ENCODE measurements at places on chromosomes 12 and 14.

DNA sequence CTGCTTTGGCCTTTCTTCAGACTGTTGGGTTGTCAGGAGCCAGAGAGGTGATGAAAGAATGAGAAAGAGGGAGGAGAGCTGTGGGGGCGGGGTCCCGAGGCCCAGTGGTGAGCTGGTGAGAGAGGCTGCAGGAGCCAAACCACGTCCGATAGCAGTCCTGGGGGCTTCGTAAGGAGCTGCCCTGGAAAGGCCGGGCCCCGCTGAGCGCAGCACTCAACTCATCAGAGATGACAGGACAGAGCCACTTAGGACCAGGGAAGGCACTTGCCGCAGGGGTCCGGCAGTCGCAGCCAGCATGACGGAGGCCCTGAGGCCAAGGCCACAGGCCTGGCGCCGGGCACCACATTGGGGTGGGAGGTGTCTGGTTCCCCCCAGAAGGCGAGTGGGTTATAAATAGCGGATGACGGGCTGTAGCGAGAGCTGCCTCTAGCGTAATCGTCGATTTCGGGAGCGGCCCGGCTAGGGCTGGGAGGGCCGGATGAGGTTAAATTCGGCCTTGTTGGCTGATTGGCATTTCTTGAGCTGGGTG lies 179.0 kb downstream of the TSPAN9 start:
- no peak for DNase-seq

GRCh38 chr12:79296871-79297270 lies 393.9 kb downstream of the PAWR start:
- DNase-seq = no peak

GRCh38 chr12:111084158-111084557 lies 163.8 kb upstream of the MYL2 start:
- DNase-seq = no peak

DNA sequence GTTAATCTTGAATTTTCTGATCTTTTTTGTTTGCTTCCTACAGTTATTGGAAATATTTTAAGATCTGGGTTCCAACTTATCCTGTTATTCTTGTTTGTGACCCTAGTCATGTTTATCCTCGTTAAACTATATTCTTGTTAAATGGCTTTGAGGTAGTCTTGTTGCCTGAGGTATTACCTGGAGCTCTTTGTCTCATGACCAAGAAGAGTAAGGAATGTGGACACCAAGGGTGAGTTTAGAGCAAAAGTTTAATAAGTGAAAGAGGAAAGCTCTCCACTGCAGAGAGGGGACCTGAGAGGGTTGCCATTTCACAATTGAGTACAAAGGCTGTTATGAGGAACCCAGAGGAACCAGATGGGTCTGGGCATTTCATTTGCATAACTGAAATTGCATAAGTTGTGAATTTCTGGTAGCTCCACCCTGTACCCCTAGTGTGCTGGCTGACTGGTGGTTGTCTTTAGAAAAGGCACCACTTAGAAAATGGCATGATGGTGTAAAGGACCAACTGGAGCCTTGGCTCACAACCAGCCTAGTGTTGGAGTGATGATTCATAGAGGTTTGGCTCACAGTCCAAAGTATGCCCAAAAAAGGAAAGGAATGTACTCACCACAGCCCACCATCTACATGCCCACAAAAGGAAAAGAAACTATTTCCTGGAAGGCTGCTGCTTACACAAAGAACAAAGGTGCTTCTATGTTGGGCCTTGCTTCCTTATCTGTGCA lies 36.7 kb upstream of the RESF1 start:
- DNase-seq = no peak

- no peak for DNase-seq
Measured at GRCh38 chr14:24463017-24463883, 20.7 kb upstream of the SDR39U1 start.

DNA sequence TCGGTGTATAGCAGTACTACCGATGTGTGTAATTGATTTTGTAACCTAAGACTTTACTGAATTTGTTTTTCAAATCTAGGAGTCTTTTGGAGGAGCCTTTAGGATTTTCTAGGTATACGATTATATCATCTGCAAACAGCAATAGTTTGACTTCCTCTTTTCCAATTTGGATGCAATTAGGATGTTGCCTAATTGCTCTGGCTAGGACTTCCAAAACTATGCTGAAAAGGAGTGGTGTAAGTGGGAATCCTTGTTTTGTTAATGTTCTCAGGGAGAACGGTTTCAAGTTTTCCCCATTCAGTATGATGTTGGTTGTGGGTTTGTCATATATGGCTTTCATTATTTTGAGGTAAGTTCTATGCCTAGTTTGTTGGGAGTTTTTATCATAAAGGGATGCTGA lies 171.6 kb upstream of the PDE3A start:
- no peak for DNase-seq

- no peak for DNase-seq
Measured at GRCh38 chr12:70080566-70080965, 162.7 kb upstream of the CNOT2 start.

GRCh38 chr12:15854916-15855315 lies 27.3 kb upstream of the STRAP start:
- no peak for DNase-seq

DNA sequence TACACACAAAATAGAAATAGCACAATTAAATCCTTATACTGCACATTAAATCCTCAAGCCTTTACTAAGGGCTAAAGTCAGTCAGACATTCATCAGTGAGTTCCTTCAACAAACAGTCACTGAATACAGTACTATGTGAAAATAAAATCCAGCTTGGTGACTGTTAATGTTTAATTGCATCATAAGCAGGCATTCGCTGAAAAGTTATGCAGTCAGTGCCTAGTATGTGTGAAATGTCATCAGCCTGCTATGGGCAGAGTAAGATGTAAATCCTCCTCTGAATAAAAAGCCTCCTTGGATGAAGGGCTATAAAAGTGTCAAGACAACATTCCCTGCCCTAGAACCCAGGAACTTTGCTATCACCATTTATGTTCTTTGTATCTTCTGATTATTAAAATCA lies 116.4 kb downstream of the PRICKLE1 start:
- no peak for DNase-seq

DNA sequence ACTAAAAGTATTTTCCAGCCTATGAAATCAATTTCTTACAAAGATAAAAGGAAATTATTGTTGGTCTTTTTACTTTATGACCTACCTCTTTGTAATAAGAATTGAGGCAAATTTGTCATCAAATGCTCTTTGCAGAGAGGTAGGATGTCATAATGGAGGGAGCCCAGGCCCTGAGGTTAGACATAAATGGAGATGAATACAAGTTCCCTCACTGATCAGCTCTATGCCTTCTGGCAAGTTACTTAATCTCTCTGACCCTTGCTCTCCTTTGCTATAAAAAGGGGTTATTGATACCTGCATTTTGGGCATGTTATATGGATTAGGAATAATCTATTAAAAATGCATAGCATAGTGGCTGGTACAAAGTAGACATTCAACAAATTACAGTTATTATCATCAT lies 146.9 kb upstream of the KRR1 start:
- no peak for DNase-seq

DNA sequence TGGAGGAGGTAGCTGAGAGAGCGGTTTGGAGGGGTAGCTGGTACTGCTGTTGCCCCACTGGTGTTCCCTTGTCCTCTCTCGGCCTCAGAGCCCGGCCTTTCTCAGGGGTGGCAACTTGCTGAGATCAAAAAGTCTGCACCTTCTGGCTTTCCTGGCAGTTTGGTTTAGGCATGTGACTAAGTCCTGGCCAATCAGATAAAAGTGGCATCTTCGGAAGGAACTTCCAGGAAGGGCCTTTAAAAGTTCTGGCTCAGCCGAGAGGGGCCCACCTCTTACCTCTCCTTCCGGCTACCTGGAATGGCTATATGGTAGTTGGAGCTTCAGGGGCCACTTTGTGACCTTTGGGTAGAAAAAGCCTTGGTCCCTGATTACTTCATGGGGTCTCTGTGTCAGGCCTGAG lies 152.6 kb downstream of the GLT1D1 start:
- no peak for DNase-seq

DNA sequence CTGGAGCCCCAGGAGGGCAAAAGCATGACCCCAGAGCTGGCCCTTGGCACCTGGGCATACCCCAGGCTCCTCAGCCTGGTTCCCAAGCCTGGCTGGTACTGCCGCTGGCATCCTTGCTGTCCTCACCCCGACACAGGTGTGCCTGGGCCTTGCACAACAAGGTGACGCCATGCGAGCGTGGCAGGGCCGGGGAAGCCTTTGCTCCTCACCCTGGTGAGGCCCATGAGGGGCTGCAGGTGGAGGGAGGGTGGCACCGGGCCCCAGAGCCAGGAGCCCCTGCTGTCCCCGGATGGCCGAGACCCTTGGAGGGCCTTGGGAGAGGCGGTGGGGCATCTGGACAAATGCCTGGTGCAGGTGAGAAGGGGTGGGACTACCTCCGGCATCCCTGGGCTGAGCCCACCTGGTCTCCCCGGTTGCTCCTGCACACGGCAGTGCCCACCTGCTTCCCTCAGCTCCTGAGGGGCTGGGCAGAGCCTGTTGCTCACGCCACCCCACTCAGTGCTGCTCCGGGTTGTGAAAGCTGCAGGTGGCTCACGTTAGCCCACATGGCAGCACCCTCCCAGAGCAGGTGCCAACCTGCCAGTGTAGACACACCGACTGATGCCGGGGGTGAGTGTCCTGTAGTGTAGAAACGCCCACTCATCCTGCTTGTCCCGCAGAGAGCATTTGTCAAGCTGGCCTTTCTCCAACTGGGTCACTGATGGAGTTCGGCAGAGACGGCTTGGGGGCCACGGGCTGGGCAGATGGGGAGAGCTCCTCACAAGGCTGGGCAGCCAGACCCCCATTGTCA lies 24.6 kb upstream of the KIF26A start:
- no peak for DNase-seq

- no peak for DNase-seq
Measured at GRCh38 chr14:36510078-36510799, 9.8 kb downstream of the NKX2-1 start.

- DNase-seq = no peak
Measured at GRCh38 chr12:25034676-25035075, 85.8 kb upstream of the BCAT1 start.

- DNase-seq = no peak
Measured at GRCh38 chr12:116172224-116172849, 105.2 kb downstream of the MED13L start.

DNA sequence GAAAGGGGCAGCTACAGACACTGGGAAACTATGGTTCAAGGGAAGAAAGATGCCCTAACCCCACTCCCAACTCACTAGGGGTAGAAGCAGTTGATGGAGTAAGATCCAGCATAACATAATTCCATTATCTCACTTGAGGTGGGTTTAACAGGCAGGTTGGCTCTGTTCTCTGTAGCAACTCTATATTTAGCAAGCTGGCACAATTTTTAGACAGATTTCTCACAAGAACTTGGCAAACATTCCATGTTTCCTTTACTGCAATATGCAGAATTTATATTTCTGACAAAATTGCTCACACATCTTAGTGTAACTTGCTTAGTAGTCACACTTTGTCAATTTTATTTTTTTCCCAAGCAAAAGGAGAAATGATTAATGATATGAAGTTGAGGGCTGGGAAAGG lies 475.4 kb downstream of the RMST start:
- DNase-seq = no peak

DNA sequence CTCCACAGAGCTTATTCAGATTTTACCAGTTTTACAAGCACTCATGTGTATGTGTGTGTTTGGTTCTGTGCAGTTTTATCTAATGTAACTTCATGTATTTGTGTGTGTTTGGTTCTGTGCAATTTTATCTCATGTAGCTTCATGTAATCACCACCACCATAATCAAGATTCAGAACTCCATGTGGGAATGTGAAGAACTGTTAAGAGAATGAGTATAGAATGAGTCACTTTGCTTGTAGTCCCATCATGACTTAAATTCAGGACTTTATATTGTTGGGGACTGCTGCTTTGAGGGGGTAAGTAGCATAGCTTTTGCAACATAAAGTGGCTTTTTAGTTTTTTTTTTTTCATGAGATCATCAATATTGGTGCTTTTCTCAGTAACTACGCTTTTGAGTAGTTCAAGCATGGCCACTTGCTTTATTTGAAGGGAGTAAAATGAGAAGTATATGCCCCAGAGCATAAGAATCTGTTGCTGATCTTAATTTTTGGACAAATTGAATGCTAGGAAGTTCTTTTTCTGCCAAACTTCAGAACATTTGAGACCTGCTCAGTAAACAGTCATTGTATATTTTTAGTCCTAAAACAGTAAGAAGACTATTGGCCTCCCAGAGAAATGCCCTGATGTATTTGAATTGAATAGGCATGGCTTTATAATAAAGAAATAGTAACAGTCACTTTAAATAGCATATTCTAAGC lies 28.8 kb downstream of the PROX2 start:
- no peak for DNase-seq

GRCh38 chr12:95547522-95548055 lies 3.7 kb downstream of the USP44 start:
- no peak for DNase-seq

DNA sequence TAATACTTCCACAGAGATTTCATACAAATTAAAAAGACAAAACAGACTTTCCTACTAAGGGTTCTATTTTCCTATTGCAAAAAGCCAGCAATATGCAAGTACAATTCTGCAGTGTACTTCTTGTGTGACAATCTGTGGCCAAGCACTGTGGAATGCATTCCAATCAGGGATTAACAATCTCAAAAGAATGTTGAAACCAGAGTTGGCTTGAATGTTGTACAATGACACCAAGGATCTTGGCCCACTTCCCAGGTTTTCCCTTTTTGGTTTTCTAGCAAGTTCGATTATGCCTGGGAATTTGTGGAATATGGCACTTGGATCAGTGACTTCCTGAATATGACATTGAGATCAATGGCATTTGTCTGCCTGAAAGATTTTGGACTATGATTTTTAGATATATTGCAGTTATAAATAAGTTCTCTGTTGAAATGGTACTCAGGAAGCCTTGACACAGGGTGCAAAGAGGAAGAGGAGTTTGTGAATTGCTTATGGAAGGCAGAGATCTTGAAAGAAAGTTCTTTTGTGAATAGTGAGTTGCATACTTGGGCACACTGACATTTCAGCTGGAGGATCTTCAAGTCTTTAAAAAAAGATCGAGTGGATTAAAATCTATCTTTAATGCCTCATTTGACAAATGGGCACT lies 81.4 kb upstream of the FERMT2 start:
- no peak for DNase-seq

GRCh38 chr12:75877763-75878621 lies 153.6 kb downstream of the PHLDA1 start:
- no peak for DNase-seq

- no peak for DNase-seq
Measured at GRCh38 chr14:52463375-52463774, 88.9 kb downstream of the TXNDC16 start.
